ENCODE measurements at places on chromosomes 4 and X. TPM values are rescaled to one million over a fixed set of nuclear protein-coding genes. Genes with fewer than 3 reads are reported as not detected.

- peak; percentile 98 for DNase-seq
These were observed 75.0 kb downstream of the FAT4 start for GRCh38 chr4:125389713-125390112.

GRCh38 chr4:121185960-121186359 is 21.8 kb upstream of the TNIP3 start:
- no peak for DNase-seq

DNA sequence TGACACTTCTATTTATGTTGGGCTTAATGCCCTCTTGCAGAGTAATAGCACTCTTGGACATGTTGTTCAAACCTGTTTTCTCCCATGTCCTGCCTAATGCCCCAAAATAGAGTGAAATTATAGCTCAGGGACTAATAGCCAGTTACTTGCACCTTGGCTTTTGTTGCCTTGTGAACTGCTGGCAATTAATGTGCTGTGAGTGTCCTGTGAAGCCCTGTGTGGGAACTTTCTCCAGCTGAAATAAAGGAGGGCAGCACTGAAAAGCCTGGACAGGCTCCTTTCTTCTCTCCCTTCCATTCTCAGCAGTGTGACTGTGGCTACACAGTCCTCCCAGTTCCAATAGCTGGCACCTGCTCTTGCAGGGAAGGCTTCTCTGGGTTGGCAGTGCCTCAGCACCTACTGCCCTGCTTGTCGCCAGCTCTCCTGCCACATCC is 72.4 kb downstream of the DCLK2 start:
- DNase-seq = no peak

DNA sequence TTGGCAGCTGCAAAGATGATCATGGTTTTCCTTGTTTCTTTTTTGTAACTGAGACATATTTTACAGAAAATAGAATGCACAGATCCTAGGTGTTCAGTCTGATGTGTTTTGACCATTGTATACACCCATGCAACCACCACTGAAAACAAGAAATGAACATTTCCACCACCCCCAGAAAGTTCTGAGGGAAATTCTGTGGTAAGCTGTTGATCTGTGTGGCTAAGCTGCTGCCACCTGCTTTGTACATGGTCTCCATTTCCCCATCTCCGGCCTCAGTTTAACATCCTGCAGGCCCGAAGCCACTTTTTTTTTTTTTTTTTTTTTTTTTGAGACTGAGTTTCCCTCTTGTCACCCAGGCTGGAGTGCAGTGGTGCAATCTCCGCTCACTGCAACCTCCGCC is 65.3 kb downstream of the NYX start:
- DNase-seq = no peak

- DNase-seq = no peak
These were observed 8.8 kb upstream of the TLL1 start for GRCh38 chr4:165864271-165864670.

DNA sequence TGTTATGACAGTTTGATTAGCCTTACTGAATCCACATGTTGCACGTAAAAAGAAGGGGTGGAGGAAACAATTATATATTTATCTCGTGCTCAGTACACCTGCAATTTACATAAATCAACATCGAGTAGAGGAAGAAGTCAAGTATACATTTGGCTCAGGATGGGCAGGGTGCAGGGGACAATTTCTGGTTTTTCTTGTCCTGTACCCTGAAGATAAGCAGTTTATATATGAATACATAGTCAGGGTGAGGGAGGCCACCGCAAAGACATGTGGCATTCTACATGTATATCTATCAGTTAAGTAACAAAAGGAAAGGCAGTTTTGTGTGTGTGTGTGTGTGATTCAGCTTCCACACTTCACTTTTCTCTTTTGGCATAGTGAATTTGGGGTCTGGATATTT is 11.1 kb upstream of the EREG start:
- no peak for DNase-seq

Gene REELD1
- total RNA-seq = not detected

Gene PNMA6A
- total RNA-seq = 3.3 TPM

Gene LRP2BP
- total RNA-seq = 0.51 TPM

Measured in fibroblast of lung (primary cell).